ENCODE measurements at places on chromosomes 3 and 15.
A peak's percentile ranks its signal among the peaks of the same experiment; 100 is the strongest.

GRCh38 chr3:183443395-183444385 lies 15.3 kb upstream of the MCF2L2 start:
- H3K4me3 ChIP-seq: no peak overlapping the region
- H3K36me3 ChIP-seq: peaks cover 15% of the 10 kb centered on the region
- DNase-seq: no peak

DNA sequence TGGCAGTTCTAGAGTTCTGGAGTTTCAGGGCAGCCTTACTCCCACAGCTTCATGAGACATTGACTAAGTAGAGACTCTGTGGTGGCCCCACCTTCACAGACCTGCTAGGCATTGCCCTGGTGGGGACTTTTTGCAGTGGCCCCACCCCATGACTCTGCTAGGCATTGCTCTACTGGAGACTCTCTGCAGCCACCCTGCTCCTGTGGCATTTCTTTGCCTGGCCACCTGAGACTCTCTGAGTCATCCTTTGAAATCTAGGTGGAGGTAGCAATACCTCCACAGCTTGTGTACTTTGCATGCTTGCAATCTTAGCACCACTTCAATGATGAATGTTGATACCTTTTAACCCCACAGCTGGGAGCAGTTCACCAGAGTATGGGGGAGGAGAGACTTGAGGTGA lies 40.6 kb upstream of the DHX36 start:
- H3K4me3 ChIP-seq: no peak overlapping the region
- no peak overlapping the region for H3K27ac ChIP-seq
- H3K4me1 ChIP-seq: no peaks in the 10 kb centered on the region
- DNase-seq: no peak

GRCh38 chr15:80710635-80711554 lies 15.8 kb downstream of the ABHD17C start:
- H3K27me3 ChIP-seq: no peaks in the 10 kb centered on the region
- no peaks in the 10 kb centered on the region for H3K36me3 ChIP-seq
- H3K4me3 ChIP-seq: peak overlapping the region; percentile 9
- peak overlapping the region; percentile 87 for H3K27ac ChIP-seq
- DNase-seq: peak; percentile 81
- H3K4me1 ChIP-seq: peaks cover 25% of the 10 kb centered on the region

GRCh38 chr3:169591159-169591951 lies 72.2 kb downstream of the MECOM start:
- H3K4me3 ChIP-seq: no peak overlapping the region
- DNase-seq: no peak
- H3K36me3 ChIP-seq: no peaks in the 10 kb centered on the region
- H3K27ac ChIP-seq: no peak overlapping the region

DNA sequence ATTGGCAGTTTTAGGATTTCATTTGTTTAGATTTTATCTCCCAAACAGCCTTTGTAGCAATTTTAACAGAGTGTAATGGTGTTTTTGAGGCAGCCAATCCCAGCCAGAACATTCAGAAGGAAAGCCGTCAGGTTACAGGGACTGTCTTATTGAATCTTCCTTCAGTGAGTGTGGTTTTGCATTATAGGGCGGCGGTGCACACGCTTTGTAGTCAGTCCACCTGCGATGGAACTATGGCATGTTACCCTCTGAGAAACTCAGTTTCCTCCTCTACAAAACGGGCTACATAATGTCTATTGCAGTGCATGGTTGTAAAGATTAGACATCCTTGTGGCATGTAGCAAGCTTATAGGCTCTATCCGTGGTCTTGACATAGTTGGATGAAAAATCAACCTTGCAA lies 1.0 kb downstream of the LRRC28 start:
- H3K27me3 ChIP-seq: no peaks in the 10 kb centered on the region
- peaks cover 4% of the 10 kb centered on the region for H3K36me3 ChIP-seq
- H3K4me3 ChIP-seq: peak overlapping the region; percentile 91
- peaks cover 33% of the 10 kb centered on the region for H3K4me1 ChIP-seq
- no peak for DNase-seq

- peak overlapping the region; percentile 89 for H3K4me3 ChIP-seq
- no peaks in the 10 kb centered on the region for H3K27me3 ChIP-seq
- H3K36me3 ChIP-seq: peaks cover 3% of the 10 kb centered on the region
- H3K27ac ChIP-seq: peak overlapping the region; percentile 13
- H3K4me1 ChIP-seq: peaks cover 76% of the 10 kb centered on the region
Measured at GRCh38 chr3:184812662-184813042, 686 bp downstream of the VPS8 start.

- no peak for DNase-seq
- H3K4me3 ChIP-seq: no peak overlapping the region
- H3K27ac ChIP-seq: no peak overlapping the region
- no peaks in the 10 kb centered on the region for H3K27me3 ChIP-seq
Measured at GRCh38 chr3:37143821-37144220, 30.6 kb downstream of the LRRFIP2 start.

GRCh38 chr3:42061713-42062380 lies 29.3 kb upstream of the TRAK1 start:
- H3K27ac ChIP-seq: no peak overlapping the region
- no peaks in the 10 kb centered on the region for H3K27me3 ChIP-seq
- DNase-seq: no peak
- H3K4me1 ChIP-seq: peaks cover 18% of the 10 kb centered on the region
- H3K4me3 ChIP-seq: no peak overlapping the region

GRCh38 chr3:83523470-83524073 lies 1435.2 kb upstream of the CADM2 start:
- no peaks in the 10 kb centered on the region for H3K4me1 ChIP-seq
- H3K4me3 ChIP-seq: no peak overlapping the region
- peak; percentile 2 for DNase-seq
- no peaks in the 10 kb centered on the region for H3K36me3 ChIP-seq
- no peak overlapping the region for H3K27ac ChIP-seq

GRCh38 chr3:133278260-133279043 lies 121.4 kb upstream of the BFSP2 start:
- no peak overlapping the region for H3K27ac ChIP-seq
- no peaks in the 10 kb centered on the region for H3K36me3 ChIP-seq
- H3K4me3 ChIP-seq: no peak overlapping the region
- no peaks in the 10 kb centered on the region for H3K4me1 ChIP-seq
- no peak for DNase-seq

GRCh38 chr3:157499342-157499963 lies 3.8 kb downstream of the VEPH1 start:
- H3K27me3 ChIP-seq: peaks cover 50% of the 10 kb centered on the region
- peaks cover 8% of the 10 kb centered on the region for H3K4me1 ChIP-seq
- no peak overlapping the region for H3K27ac ChIP-seq
- no peaks in the 10 kb centered on the region for H3K36me3 ChIP-seq
- peak overlapping the region; percentile 51 for H3K4me3 ChIP-seq

- no peaks in the 10 kb centered on the region for H3K4me1 ChIP-seq
- no peak overlapping the region for H3K4me3 ChIP-seq
- DNase-seq: no peak
- H3K27me3 ChIP-seq: no peaks in the 10 kb centered on the region
Measured at GRCh38 chr3:9028134-9028533, 64.9 kb upstream of the RAD18 start.

GRCh38 chr3:190042558-190042957 lies 78.1 kb downstream of the P3H2 start:
- peaks cover 46% of the 10 kb centered on the region for H3K27me3 ChIP-seq
- H3K4me3 ChIP-seq: no peak overlapping the region
- H3K4me1 ChIP-seq: no peaks in the 10 kb centered on the region
- no peak for DNase-seq
- H3K36me3 ChIP-seq: no peaks in the 10 kb centered on the region

DNA sequence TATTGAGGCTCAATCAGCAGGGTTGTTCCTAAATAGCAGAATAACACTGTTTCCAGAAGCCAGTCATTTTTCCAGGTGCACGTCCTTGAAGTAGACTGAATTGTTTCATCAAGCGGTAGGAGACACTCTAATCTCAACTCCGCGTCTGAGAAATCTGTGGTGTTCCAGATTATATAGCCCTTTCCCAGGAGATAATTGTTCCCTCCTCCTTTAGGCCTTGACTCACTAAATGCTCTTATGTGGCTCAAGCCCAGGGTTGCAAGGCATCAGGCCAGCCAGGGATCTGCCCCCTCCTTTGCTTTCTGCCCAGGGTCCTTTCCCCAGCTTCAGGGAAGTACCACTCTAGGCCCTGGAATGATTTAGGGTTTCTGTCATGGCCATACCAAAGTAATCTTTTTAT lies 5.7 kb upstream of the HLTF start:
- H3K27me3 ChIP-seq: no peaks in the 10 kb centered on the region
- H3K4me3 ChIP-seq: no peak overlapping the region
- no peak for DNase-seq

DNA sequence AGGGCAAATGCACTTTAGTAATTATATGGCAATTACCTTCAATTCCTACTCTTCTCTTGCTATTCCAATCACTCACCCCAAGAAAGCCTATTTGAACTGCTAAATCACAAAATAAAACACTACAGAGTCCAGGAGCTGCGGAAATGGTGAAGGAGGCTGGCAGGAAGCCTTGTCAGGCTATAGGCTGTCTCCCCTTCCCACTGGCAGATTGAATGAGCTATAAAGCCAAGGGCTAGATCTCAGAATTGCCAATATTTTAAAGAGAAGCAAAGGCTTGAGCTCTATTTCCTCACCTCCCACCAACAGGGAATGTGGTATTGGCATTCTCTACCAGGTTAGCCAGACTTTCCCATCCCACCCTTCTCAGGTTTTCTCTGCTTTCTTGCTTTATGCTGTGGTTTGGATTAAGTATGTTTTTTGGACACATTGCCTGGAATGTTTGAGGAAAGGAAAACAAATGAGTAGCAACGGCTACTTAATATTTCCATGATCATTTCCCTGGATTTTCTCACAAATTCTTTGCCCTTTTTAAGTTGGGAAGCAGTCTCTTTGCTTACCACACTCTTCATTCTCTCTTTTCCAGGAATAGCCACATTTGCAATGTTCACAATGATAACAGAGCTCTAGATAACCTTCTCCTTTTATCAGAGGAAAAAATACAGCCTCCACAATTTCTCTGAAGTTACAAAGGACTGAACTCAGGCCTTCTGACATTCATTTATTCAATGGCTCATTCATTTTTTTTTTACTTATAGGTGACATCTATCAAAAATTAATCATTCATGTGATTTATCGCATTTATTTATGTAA lies 1125.4 kb downstream of the ROBO1 start:
- no peaks in the 10 kb centered on the region for H3K36me3 ChIP-seq
- no peaks in the 10 kb centered on the region for H3K4me1 ChIP-seq
- no peak overlapping the region for H3K4me3 ChIP-seq
- H3K27me3 ChIP-seq: no peaks in the 10 kb centered on the region
- no peak overlapping the region for H3K27ac ChIP-seq
- DNase-seq: no peak

DNA sequence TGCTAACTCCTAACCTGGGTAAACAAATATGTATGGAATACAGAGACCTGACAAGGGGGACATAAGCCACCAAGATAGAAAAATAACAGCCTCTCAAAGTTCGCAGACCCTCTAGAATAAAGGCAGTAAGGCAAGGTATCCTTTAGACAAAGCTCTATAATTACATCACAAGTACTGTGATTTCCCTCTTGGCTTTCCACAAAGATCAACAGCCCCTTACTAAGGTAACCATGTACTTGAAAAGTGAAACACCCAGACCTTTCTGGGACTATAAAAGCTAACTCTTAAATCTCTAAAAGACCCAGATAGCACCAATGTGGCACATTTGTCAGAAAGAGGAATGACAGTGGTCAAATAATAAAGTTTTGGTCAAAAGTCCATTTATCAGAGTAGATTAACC lies 51.9 kb downstream of the TBL1XR1 start:
- H3K27me3 ChIP-seq: no peaks in the 10 kb centered on the region
- H3K4me3 ChIP-seq: peak overlapping the region; percentile 71
- peaks cover 82% of the 10 kb centered on the region for H3K4me1 ChIP-seq
- peak overlapping the region; percentile 90 for H3K27ac ChIP-seq

- no peaks in the 10 kb centered on the region for H3K36me3 ChIP-seq
- H3K4me1 ChIP-seq: no peaks in the 10 kb centered on the region
- DNase-seq: no peak
- no peaks in the 10 kb centered on the region for H3K27me3 ChIP-seq
- H3K27ac ChIP-seq: no peak overlapping the region
Measured at GRCh38 chr15:71199384-71200351, 84.4 kb downstream of the THSD4 start.

DNA sequence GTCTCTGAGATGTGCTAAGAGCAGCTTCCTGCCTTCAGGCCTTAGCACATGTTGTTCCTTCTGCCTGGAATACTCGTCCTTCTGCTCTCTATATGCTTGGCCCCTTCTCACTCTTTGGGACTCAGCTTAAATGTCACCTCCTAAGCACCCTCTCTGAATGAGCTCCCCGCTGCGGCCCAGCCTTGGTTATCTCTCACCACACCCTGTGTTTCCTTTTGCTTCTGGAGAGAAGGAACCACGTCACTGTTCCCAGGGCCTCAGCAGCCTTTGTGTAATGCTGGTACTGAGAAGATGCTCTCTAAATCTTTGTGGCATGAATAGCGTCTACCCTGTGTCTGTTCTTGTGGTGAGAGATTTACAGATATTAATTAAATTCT lies 2.2 kb downstream of the FAH start:
- H3K36me3 ChIP-seq: peaks cover 3% of the 10 kb centered on the region
- H3K4me3 ChIP-seq: peak overlapping the region; percentile 81
- no peaks in the 10 kb centered on the region for H3K27me3 ChIP-seq
- peaks cover 42% of the 10 kb centered on the region for H3K4me1 ChIP-seq
- peak overlapping the region; percentile 11 for H3K27ac ChIP-seq
- no peak for DNase-seq

DNA sequence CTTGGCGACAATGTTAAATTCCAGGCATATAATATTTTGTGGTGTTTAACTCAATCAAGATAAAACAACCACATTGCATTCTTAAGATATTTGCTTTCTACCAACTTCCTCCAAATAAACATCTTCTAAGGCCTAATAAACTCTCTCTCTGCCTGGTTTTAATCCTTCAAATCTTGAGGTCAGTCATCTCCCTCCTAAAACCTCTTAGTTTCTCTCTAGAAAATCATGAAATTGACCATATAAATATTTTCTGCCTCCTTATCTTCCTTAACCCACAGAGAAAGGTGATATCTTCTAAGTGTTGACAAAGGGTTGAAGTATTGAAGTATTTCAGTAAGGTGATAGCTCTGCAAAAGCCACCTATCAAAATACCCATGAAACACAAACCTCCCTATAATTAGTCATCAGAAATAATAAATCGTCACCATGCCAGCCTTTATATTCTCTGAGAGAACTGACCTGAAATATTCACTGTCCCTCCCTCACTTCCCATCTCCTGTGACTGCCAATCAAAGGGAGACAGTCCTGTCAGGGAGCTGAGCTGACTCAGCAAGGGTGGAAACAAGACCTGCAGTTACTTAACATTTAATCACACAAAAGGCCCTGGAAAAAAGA lies 1261.1 kb downstream of the ROBO1 start:
- no peak overlapping the region for H3K27ac ChIP-seq
- no peak overlapping the region for H3K4me3 ChIP-seq
- H3K27me3 ChIP-seq: no peaks in the 10 kb centered on the region
- H3K36me3 ChIP-seq: peaks cover 4% of the 10 kb centered on the region
- no peak for DNase-seq

GRCh38 chr3:33954956-33955355 lies 156.5 kb downstream of the PDCD6IP start:
- no peak overlapping the region for H3K4me3 ChIP-seq
- DNase-seq: no peak
- no peak overlapping the region for H3K27ac ChIP-seq
- no peaks in the 10 kb centered on the region for H3K36me3 ChIP-seq
- no peaks in the 10 kb centered on the region for H3K4me1 ChIP-seq
- H3K27me3 ChIP-seq: peaks cover 16% of the 10 kb centered on the region

Measured in activated T-cell treated with anti-CD3 and anti-CD28 coated beads, Interleukin-2, amount 50 U/mL, for 72 hours (primary cell).